ENCODE measurements at places on chromosomes 3 and 15.
A peak's percentile ranks its signal among the peaks of the same experiment; 100 is the strongest.

DNA sequence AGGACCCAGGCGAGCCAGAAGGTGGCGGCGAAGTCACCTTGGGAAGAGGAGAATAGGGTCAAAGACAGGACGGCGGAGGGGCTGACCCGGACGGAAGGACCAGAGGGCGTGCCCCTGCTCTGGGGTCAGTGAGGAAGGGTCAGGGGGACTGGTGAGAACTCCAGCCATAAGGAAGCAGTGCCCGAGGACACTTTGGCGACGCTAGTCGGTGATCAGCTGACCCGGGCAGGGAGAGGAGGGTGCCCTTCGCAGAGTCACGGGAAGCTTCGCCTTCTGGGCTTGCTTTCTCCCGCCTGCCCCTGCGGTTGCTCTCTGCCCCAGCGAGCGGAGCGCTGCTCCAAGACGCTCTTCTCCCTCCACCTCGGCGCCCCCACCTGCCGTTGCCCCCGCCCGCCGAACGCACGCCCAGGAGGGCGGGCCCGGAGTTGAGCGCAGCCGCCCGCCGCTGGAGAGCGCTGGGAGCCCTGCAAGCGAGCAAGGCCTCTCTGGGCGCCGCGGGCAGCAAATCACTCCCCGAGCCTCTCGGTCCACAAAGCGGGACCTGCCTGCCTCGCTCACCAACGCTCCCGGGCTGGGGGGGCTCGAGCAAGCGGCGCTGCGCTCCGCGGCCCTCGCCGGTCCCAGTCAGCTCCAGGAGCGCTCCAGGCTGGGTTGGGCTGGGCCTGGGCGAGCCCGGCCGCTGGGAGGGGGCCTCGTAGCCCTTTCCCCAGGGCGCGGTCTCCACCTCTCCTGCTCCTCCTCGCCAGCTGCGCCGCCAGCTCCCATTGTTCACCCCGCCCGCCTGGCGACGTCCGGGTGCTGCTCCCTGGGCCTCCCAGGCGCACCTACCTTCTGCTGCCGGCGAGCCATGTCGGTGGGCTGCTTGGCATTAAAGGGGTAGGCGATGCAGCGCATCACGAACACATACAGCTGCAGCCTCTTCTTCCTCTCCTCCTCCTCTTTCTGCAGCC is 1.2 kb downstream of the CADPS start:
- DNase-seq: peak; percentile 27

- no peak for DNase-seq
Measured at GRCh38 chr15:91022832-91023129, 387 bp upstream of the VPS33B start.

- DNase-seq: no peak
Measured at GRCh38 chr3:64575211-64575844, 112.5 kb downstream of the ADAMTS9 start.

DNA sequence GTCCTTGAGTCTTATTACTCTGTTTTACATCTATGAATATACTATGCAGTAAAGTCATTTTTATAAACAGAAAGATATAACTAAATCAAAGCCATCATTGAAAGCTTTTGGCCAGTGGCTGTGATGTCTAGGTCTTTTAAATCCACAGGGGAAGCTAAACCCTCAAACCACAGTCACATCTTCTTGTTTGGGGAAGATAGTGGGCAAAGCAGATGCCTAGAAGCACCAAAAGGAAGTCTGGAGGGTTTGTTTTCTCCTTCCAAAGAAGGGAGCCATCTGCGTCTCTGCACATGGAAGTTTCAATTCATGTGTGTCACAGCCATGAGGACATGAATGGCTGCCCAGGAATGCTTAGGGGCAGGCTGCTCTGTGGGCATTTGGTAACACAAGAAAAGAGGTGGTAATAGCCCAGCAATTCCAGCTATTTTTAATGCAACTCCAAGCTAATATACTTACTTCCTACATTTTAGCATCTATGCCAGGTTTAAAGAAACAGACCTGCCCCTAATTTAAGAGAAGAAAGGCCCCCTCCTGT is 322.2 kb downstream of the SLC9A9 start:
- no peak for DNase-seq

DNA sequence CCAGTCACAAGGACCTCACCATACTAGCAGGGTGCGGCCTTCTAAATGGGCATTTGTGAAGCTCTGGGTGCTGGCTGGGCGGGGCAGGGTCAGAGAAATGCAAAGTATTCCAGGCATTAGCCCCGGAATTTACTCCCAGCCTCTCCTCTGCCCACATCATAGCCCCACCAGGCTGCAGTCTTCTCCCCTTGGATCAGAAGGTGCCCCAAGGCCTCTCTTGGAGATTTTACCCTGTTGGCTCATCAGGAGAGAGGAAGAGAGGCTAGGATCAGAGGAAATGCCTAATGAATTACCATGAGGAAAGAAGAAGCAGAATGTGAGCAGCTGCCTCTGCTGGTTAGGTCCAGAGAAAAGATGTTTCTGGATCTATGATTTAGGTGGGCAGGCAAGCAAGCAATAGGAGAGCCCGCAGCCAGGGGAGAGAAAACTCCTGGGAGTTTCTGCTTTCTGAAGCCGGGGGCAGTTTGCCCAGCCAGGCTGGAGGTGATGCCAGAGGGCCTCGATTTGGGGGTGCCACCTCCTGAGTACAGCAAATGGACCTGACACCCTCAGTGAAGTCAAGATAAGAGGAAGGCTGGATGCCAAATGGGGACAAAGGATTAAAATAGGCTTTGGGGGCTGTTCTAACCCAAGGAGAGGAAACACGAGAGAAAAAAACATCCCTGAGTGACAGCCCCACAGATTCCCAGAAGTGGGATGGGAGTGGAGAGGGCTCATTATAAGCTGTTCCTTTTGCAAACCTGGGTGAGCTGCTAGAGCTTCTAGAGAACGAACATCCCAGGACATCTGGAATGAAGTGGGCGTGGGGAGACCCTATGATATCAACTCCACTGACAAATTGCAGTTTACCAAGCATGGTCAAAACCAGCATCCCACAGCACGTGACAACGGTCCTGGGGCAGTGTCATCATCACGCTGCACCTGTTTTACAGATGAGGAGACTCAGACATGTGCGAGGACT is 65.4 kb downstream of the BDH1 start:
- DNase-seq: no peak

DNA sequence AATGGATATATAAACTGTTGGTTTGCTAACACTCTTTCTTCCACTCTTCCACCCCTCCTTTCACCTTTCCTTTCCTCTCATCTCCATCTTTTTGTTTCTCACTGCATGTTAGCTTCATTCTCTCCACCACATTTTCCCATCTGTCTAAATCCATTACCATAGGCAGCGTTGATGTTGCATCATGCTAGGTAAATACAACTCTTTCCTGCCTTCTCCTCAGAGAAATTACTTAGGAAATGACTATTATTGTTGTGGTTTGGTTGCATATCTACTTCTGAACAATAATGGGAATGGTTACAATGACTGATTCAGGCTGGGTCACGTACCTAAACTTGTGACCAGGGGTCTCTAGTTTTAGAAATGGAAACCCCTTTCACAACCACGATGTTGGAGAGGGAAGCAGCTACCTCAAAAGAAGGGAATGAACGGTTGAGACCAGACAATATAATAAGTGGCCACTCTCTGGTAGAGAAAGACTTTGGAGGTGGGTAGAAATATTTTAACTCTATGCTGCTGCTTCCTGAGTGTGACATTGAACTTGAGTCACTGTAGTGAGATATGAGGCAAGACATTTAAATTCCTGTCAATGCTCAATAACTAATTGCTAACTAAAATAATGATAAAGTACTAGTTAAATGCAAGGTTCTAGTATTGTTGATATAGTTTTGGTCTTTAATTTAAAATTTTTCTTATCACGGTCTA is 314.1 kb upstream of the TGFBR2 start:
- no peak for DNase-seq

DNA sequence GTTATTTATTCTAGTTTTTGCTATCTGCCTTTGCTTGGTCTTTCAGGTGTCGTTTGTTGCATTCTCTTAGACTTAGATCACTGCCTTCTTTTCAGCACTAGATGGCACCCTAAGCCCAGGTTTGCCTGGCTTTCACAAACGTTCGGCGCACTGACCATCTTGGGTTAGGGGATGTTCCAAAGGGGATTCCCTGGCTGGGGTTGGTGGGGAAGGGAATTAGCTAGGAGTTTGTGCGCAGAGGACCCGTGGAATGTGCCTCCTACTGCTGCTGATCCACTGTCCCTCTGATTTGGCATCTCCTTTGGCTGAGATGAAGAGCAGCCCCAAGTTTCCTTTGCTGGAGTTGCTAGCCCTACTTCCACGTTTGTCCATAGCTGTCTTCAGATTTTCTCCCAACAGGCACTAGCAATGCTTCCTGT is 33.9 kb downstream of the PFN2 start:
- DNase-seq: no peak

GRCh38 chr3:99128725-99129505 is 227.4 kb upstream of the DCBLD2 start:
- no peak for DNase-seq

GRCh38 chr3:112561484-112561733 is 353 bp downstream of the ATG3 start:
- no peak for DNase-seq

GRCh38 chr3:42713747-42714146 is 11.1 kb upstream of the HHATL start:
- no peak for DNase-seq

DNA sequence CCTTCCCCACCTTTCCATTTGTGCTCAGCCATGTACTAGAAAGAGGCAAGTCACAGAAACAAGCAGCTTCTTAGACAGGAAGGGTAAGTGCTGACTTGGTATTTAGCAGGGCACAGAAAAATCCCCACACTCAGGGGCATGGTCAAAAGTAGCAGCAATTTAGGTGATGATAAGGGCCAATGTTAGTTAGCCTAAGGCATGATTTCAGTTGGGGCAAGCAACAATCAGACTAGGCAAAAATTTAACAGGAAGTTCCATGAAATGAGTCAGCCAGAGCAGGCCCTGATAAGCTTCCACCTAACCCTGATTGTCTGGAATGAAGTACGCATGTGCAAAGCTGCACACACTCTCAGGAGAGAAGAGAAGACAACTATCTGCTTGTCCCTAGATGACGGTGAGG is 423.4 kb upstream of the UBE2E2 start:
- DNase-seq: no peak

DNA sequence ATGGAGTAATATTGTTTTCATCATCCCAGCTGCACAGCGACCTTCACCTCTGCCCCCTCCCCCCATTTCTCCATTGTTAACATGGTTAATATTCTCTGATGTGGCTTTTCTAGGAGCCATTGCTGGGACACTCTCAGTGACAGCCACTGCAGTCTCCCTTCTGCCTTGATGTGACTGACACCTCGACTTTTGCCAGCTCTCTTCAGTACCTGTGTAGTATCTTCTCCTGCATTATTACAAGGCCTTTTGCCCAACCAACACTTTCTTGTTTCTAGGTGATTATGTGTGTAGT is 179.8 kb downstream of the CLSTN2 start:
- DNase-seq: no peak

DNA sequence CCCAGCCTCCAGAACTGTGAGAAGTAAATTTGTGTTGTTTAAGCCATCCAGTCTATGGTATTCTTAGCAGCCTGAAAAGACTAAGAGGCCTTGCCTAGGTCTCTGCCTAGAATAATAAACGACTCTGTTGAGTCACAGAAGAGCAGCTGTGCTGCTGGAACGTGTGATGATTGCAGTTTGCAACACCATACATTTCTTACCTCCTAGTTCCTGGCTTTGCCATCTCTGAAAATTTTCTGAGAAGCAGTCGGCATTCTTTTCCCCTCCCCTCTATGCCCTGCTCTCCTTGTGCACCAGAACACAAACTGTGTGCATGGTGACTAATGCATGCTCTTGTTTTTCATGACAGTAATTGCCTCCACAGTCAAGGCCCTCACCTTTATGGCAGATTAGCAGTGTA is 301.3 kb downstream of the IL20RB start:
- DNase-seq: no peak

DNA sequence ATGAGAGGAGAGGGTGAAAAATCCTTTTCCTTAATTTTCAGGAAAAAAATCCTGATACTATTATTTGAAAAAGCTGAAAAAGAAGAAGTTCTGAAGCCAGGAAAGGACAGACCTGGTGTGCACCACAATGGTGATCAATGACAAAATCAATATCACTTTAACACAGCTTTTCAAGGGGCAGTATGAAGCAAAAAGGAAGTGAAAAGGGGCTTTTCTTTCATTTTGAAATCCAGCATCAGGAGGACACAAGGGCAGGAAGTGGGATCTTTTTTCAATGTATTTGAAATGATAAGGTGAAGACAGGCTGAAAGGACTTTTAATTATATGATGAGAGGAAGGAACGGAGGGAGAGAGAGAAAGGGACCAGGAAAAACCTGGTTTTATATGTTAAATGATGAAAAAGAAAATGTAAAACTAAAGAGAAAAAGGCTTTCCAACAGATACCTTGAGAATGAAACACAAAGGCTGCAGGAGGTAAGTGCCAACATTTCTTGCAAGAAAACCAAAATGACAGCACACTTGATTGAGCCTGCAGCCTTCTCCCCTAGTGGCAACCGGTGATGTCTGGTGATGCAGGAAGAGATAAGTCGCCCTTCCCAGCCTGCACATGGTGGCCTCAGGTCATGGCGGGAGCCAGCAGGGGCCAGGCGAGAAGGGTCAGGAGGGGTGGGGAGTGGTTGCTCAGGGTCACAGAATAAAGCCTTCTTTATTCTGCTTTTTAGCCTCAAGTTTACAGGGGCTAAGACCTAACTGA is 236.7 kb upstream of the WNT5A start:
- no peak for DNase-seq

GRCh38 chr3:133763797-133764683 is 17.8 kb downstream of the TF start:
- DNase-seq: no peak

GRCh38 chr3:147619921-147620560 is 210.9 kb downstream of the ZIC1 start:
- no peak for DNase-seq

DNA sequence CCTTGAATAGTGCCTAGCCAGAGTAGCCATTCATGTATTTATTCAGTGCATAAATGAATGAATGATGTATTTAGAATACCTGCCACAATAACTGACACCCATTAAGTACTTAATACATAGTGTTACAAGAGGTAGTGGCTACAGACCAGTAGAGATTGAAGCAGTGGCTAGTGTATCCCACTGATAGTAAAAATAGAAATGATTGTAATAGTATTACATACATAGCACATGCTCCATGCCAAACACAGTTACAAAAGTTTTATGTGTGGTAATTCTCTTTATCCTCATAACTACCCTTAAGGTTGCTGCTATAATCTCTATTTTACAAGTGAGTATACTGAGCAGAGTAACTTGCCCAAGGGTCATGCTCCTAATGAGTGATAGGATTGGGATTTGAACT is 30.3 kb upstream of the SCAANT1 start:
- no peak for DNase-seq

DNA sequence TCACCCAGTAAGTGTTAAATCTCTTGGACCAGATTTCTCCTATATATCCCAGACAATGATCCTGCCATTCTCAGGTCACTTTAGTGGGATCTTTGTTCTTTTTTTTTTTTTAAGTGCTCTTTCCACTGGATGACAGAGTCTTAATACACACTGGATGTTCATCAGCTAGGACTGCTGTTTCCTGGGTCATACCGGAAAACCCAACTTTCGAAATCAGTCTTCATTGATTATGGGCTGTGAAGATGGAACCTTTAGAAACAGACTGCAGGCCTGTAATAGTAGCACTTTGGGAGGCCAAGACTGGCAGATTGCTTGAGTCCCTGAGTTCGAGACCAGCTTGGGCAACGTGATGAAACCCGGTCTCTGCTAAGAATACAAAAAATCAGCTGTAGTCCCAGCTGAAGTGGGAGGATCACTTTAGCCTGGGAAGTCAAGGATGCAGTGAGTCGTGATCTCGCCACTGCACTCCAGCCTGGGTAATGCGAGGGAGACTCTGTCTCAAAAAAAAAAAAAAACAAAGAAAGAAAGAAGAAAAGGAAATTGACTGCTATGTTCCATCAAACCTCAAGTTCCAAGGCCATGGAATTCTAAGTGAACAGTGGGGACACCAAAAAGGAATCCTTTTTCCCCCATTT is 2.3 kb downstream of the EOGT start:
- no peak for DNase-seq

GRCh38 chr3:188305220-188305619 is 151.3 kb downstream of the LPP start:
- DNase-seq: no peak

Data from cerebellar nuclear complex (tissue), 1 donor.